Natural killer cell treated with Interleukin-12 subunit alpha and Interleukin-12 subunit beta and Interleukin-15 and Interleukin-18, amount 100 ng/mL, for 72 hours (primary cell): ENCODE measurements at places on chromosomes 12 and 14.

DNA sequence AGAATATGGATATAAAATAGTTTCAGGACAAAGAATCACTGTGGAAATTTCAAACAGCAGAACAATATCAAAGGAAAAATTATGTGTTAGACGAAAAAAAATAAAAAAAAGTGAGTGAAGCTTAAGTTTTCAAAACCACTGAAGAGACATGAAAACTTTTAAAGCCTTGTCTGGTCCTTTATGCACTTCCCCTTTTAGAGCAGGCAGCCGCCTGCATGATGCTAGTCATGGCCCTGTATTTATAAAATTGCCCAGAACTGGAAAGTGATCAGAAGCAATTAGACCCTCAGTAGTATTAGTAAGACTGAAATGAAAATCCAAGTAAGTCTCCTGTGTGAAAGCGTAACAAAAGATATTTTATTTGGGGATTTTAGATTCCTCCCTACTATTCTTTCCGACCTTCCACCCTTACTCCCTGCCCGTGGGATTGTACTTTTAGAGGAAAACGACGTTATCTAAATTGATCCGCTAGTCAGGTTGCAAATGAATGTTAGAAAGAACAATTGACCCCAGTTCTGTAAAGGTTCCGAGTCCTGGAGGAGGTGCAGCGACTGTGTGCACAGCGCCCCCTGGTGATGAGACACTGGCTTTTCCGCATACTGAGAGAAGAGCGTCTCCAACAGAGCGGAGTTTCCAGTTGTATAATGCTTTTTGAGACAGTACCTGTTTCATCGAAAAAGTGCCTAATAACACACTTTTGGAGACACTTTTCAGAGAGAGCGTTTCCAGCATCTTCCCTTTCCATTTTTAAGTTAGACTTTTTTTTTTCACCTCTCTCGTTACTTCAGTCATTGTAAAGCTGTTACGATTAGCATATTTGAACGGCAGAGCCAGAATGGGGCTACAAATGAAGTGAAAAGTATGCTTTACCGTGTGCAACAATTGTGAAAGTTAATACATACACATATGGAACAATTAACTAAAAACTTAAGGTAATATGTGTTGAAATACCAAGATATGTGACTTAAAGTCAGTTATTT lies 12.4 kb downstream of the MGST1 start:
- DNase-seq: no peak

DNA sequence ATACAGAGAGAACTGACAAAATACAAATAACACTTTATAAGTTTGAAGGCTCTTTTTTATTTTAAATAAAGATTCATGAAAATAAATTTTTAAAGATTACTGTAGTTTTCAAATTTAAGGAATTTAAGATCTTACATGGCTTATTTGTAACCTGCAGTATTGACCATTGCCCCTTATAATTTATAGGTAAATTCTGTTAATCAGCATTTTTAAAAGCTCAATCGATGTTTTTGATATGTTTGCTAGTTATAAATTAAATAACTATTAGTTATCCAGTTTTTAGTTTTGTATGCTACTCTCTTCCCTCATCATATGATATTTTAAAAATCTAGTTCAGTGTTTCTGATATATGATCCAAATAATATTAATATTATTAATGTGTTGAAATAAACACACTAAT lies 109.9 kb downstream of the MON2 start:
- no peak for DNase-seq

- no peak for DNase-seq
Measured at GRCh38 chr14:32633224-32633859, 304.2 kb downstream of the AKAP6 start.

- no peak for DNase-seq
Measured at GRCh38 chr12:106311139-106311538, 8.6 kb downstream of the TCP11L2 start.

DNA sequence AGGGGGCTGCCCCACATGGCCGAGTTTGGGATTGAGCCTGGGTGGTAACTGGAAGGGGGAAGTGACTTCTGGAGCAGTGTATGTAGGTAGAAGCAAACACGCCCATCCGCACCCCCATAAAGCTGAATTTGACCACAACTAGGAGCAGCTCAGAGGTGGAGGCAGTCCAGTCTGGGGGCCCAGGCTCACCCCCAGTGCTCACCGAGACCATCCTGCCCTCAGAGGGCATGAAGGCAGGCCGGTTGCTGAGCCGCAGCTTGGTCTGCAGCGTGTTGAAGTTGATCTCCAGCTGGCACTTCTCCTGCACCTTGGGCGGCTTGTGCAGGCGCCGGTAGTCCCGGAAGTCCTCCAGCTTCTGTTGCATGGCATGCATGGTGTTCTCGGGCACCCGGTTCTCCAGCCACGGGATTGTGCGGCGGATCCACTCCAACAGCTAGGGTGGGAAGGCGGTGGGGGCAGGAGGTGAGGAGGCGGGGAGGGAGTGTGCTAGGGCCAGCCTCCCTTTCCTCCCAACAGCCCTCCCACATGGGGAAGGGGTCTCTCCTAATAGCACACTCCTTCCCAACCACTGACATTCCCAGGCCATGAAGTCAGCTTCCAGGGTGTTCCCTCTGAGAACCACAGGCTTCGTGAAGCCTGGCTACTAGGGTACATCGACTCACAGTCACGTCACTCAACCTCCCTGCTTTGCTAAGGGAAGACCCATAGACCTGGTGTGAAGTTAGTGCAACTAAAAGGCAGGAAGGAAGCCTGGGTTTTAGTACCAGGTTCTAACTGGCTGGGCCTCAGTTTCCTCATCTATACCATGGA lies 87.0 kb downstream of the ACTN1 start:
- no peak for DNase-seq

DNA sequence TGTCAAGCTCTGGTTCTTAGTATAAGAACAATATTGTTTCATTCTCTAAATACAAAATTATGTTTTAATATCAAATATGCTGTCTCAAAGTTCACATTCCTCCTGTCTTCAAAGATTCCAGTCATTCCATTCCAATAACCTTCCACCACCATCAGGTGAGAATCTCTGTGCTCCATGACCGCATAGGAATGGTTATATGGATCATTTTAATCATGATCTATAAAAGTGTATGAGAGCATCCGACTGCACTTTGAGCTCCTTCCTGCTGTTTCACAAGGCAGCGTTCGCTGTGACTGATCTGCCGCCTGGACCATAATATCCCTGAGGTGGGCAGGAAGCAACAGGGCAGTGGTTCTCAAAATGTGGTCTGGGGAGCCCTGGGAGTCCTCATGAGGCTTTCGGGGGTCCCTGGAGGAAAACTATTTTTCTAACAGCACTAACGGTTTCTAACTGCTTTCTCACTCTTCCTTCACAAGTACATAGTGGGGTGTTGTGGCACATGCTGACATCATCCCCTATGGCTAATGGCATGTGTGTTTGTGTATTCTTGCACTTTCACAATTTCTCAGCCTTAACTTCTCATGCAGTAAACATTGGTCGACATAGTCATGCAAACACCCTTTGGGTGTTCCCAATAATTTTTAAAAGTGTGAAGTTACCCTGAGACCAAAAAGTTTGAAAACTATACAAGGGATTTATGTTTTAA lies 137.4 kb downstream of the ANO2 start:
- DNase-seq: no peak

DNA sequence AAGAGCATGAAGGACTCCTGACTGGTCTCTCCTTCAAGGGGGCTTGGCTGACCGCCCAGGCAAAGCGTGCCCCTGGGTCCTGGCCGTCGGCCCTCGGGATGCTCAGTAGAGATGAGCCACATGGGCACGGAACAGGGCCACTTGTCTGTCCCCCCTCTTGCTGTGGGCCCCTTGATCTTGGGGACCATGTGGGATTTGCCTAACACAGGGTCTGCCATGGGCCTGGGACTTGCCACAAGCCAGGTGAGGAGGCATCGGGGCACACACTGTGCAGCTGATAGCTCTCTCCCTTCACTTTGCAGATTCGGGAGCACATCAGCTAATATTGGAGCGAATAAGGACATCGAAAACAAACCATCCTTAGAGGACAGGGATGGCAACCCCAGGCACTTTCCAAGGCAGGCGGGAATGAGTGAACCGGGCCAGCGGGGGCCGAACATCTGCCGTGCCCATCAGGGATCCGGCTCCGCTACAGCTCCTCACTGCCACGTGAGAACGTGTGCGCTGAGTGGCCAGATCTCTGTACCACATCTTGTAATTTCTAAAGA lies 88.1 kb downstream of the PIWIL1 start:
- DNase-seq: no peak

DNA sequence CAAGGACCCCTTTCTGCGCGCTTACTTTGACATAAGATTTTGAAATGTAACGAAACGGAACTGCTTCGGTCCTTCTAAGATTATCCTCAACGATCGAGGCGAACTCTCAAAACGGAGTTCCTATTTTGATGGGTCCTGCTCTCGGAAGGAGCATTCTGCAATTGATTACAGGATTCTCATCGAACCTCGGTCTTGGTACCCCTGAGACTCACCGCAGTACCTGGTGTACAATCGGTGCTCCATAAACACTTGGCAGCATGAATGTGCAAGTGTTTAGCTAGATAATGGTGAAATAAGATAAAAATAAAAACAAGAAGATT lies 530 bp upstream of the NEMF start:
- no peak for DNase-seq
